NCI-H226 (cell line): ENCODE measurements at places on chromosomes 6 and 20.
A peak's percentile ranks its signal among the peaks of the same experiment; 100 is the strongest.

DNA sequence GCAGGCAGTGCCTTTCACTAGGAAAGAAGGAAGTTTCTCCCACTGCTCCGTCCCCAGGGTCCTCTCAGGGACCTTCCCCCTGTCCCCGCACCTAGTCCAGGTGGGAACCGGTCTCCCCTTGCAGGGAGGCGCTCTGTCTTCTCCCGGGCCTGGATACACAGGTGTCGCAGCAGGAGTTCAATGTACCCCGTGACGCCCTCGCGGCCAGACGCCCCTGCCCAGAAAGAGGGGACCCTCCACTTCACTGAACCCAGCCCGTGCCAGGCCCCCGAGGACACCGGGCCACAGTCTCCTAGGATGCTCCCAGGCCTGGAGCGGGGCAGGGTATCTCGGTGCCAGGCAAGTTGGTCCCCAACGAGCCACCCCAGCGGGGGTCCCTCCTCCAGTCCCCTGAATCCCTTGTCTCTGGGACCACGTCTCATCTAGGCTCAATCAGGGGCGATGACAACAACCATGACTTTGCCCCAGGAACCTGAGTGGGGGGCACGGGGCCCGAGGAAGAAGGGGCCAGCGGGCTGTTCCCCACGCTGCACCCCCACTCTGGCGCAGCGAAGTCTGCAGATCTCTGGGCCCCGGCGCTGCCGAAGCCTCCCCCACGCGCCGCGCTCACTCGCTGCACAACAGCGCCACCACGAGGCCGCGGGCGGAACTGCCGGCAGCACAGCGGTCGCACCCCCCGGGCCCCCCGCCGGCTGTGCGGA lies 103.0 kb downstream of the EDN3 start:
- peak; percentile 13 for DNase-seq

GRCh38 chr20:5445611-5446010 lies 128.9 kb upstream of the PROKR2 start:
- no peak for DNase-seq

- DNase-seq, result no peak
These were observed 801 bp downstream of the FBXL4 start for GRCh38 chr6:98946879-98947410.

DNA sequence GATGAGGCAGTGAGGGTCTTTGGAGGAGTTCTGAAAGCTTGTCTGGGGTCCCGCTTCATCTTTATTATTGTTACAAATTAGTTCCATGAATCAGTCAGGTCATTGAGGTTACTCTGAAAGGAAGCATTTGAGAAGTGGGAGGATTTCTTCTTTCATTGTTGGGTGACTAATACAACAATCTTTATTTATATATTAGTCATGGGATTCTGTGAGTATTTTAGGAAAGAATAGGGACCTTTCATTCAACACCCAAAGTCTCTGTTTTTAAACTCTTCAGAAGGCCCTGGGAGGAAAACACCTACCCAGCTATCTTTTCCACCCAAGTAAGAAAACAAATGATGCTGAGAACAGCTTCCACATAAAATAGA lies 98.3 kb downstream of the SOD2 start:
- DNase-seq, result peak; percentile 63

GRCh38 chr6:106527979-106528378 lies 101.3 kb downstream of the RTN4IP1 start:
- DNase-seq, result peak; percentile 78

DNA sequence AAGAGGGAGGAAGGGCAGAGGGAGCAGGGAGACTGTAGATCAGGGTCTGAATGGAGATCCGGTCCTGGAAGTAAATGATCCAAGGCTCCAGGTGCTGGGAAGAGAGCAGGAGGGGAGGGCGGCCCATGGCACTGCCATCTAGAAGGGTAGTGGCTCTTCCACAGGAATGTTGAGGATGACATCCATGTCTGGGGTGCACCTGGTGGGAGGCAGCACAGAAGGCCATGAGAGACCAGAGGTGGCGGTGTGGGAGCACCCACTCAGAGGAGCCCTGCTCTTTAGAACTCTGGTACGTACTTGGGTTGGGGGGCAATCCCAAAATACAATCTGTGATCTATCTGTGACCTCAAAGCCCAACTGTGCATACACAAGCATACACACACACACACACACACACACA lies 13.5 kb downstream of the DEFB132 start:
- DNase-seq, result no peak

DNA sequence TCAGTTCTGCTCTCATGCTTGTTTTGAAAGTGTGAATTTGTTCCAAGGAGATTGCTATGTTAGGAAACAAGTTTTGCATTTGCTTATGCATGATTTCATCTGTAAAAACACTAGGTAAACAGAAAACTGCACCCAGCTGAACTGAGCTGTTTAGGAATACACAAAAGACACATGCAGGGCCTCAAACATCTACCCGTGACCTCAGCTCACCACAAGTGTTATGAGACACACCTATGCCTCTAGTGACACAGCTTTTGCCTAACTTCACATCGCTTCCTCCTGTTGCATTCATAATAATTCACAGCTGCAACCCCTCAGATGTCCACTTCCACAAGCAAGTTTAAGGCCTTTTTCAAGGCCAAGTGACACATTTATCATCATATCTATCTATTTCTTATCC lies 98.0 kb upstream of the SLC24A3 start:
- no peak for DNase-seq

- DNase-seq, result no peak
These were observed 1760.2 kb upstream of the DEFB115 start for GRCh38 chr20:29497261-29497671.

- no peak for DNase-seq
These were observed 59.5 kb upstream of the PBOV1 start for GRCh38 chr6:138277835-138278234.

GRCh38 chr20:34475979-34476736 lies 40.1 kb upstream of the DYNLRB1 start:
- no peak for DNase-seq

- no peak for DNase-seq
These were observed 161.8 kb downstream of the NFATC2 start for GRCh38 chr20:51380401-51381385.

GRCh38 chr20:37477041-37477440 lies 44.0 kb upstream of the NNAT start:
- no peak for DNase-seq

GRCh38 chr6:157558049-157558448 lies 177.1 kb downstream of the ZDHHC14 start:
- no peak for DNase-seq

- no peak for DNase-seq
These were observed 375.1 kb downstream of the BTBD9 start for GRCh38 chr6:38264605-38265004.

DNA sequence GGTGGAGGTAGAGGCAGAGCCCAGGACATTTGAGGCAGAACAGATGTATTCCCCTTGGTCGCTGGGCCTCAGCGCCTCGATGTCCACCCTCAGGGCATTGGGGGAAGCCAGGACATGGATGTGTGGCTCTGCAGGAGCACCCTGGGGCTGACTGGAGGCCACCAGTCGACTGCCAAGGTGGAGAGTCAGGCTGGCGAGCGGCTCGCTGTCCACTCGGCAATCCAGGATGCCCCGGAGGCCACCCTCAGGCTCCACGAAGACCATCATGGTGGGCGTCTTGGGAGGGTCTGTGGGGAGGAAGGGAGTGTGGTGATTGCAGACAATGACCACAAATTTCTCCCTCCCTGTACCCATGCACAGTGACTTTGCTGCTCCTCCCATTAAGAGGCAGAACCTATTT lies 8.2 kb upstream of the ADAM33 start:
- DNase-seq, result no peak

GRCh38 chr6:157653521-157653920 lies 169.5 kb upstream of the SNX9 start:
- no peak for DNase-seq

DNA sequence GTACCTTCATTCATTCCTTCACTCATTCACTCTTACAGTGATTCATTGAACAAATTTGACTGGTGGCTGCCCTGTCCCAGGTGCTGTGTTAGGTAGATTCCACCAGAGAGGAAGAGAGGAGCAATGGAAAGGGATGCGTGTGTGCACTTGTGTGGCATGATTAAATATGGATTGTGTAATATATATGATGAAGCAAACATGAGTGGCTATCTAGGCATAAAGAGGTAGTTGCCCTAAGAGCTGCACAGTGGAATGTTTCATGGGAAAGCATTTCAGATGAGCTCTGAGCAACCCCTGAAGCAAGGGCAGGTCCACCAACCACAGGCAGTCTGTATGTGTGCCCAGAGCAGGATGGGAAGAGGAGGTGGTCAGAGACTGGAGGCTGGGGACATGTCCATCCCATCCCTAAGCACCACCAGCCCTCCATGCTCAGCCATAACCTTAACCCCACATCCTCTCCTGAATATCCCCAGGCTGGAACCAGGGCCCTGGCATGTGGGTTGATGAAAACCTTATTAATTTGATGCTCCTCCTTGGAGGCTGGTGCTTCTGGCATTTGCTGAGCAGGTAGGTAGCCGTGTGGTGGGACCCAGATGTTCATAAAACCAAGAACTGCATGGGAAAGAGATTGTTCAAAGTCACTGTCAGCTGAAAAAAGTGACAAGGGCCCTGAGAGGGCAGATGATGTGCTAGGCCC lies 226.2 kb downstream of the SYNDIG1 start:
- DNase-seq, result no peak

- no peak for DNase-seq
These were observed 53.6 kb upstream of the FYN start for GRCh38 chr6:111926731-111927302.

DNA sequence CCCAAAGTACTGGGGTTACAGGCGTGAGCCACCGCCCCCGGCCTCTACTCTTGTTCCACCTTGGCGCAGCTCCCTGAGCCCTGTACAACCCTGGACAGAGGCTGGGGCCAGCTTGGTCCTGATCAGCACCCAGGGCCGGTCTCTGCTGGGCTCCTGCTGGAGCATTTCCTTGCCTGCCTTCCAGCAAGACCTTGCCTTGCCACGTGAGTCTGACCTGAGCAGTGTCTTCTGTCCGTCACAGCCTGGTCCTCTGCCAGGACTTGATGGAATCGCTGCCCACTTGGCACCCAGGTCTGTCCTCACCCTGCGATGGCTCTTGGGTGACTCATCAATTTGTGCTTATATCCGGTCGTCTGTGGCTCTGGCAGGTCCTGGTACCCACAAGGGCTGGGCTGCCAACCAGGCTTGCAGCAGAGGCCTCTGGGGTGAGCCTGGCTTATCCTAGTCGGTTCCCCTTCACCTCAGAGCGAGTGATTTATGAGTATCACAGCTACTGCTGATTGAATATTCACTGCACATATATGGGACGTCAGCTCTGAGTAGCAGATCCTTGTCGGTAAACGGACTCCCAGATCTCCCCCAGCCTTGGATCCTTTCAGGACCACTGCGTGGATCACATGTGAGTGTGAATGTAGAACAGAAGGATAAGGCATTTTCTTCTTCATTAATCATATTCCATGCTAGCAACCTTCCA lies 10.1 kb upstream of the SULF2 start:
- DNase-seq, result no peak

DNA sequence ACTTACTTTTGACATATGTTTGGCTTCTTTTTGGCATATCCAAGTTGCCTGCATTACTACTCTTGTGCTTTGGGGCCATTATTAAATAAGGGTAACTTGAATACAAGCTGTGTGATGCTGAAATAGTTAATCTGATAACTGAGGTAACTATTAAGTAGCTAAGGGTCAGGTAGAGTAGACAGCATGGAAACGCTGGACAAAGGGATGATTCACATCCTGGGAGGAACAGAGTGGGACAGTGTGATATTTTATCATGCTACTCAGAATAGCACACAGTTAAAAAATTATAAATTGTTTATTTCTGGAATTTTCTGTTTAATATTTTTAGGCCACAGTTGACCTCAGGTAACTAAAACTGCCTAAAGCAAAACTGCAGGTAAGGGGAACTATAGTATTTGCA lies 483.9 kb downstream of the RFPL4B start:
- peak; percentile 12 for DNase-seq

DNA sequence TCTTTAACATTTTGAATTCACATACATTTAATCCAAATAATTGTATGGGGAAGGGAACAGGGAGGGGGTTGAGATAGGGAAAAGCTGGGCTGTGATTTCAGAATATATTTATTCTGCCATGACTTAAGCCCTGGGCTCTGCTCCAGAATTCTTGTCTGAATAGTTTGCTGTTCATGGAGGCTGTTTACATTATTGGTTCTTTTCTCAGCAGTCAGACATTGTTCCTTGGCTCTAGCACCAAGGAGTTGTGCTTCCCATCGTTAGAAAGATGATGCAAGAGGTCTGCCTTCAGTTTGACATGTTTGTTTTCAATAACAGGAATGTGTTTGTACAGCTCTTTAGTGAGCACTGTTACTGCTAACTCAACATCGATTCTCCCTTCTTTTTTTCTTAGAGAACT lies 198.8 kb upstream of the CDYL start:
- DNase-seq, result peak; percentile 86

DNA sequence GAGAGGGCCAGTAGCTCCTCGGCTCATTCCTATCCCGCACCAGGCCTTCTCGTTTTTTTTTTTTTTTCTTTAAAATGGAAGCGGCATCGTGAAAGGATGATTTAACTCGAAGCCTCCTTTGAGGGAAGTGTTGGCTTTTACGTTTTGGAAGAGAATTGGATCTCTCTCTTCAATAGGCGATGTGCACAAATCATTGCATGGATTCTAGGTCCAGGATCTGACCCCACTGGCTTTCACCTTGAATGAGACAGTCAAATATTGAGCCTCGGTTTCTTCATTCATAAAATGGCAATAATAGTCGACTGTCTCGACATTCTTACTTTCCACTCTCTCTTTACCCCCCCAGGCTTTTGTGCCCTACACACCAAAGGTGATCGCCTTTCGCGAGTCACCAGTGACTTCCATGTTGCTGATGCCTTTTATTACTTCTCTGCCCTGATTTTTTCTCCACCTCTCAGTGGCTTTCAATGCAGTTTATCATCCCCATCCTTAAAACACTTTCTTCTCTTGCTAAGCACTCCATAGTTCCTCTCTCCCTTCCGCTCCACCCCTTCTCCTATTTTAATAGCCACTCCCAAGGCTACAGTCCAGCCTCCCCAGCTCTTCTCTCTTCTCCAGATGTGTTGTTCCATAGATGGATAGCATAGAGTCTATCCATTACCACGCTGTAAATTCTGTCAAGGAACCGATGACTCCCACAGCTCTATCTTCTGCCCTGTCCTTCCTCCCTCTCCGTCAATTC lies 473 bp upstream of the DTNBP1 start:
- no peak for DNase-seq

GRCh38 chr6:130968476-130968875 lies 94.6 kb downstream of the EPB41L2 start:
- no peak for DNase-seq

DNA sequence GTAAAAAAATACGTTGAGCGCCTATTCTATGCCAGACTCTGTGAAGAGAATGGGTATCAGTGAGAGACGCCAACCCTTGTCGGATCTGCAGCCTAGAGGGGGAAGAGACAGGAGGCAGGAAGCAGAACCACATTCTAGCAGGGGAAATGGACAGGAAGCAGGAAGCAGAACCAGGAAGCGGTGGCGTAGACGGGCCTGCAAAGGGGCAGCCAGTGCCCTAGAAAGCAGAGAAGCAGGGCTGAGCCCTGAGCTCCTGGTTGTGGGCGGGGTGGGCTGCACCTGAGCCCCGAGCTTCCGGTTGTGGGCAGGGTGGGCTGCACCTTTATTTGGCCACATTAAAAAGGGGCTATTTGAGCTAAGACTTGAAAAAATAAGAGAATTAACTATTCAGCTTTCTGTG lies 71.9 kb downstream of the FAM120B start:
- DNase-seq, result no peak
